Activated CD4-positive, CD25-positive, alpha-beta regulatory T cell treated with anti-CD3 and anti-CD28 coated beads, Interleukin-2, amount 50 U/mL, for 16 hours (primary cell): ENCODE measurements at places on chromosomes 7 and 10.

- no peak for DNase-seq
These were observed 47.4 kb downstream of the CUL2 start for GRCh38 chr10:35042783-35043182.

GRCh38 chr7:117412390-117412789 is 14.9 kb downstream of the ASZ1 start:
- no peak for DNase-seq

GRCh38 chr7:121529003-121529402 is 132.9 kb upstream of the FAM3C start:
- no peak for DNase-seq

DNA sequence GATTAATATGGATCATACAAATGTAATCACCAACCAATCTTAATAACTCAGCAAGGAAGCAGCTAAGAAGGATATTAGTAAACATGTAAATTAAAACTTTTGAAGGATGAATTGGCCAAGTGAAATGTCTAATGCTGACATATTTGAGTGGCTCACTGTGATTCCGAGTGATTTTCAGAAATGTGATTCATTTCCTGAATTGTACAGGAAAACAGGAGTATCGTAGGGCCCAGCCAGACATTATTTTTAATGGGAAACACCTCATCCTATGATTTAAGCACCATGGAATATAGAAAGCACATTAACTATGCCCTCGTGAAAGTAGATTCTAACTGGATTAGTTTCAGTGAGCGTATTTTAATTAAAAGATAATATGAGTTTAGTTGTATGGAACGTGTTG is 82.3 kb downstream of the LHFPL3 start:
- no peak for DNase-seq

DNA sequence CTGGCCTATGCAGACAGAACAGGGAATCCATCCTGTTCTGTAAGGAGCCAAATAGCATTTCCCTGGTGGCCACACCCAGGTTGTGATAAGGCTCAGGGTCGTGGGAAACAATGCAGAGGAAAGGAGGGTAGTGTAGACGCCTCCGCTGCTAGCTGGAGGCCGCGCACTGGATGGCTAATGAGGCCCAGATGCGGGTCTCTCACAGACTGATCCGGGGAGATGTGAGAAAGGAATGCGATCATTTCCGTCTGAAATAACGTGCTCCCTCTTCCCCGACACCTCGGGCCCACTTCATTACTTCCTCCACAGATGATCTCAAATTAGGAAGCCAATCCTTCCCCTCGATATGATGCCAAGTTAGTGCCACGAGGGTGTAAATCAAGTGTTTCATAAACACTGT is 203.3 kb downstream of the TAX1BP1 start:
- DNase-seq: no peak

- no peak for DNase-seq
These were observed 374.7 kb upstream of the VWC2 start for GRCh38 chr7:49398746-49399145.

DNA sequence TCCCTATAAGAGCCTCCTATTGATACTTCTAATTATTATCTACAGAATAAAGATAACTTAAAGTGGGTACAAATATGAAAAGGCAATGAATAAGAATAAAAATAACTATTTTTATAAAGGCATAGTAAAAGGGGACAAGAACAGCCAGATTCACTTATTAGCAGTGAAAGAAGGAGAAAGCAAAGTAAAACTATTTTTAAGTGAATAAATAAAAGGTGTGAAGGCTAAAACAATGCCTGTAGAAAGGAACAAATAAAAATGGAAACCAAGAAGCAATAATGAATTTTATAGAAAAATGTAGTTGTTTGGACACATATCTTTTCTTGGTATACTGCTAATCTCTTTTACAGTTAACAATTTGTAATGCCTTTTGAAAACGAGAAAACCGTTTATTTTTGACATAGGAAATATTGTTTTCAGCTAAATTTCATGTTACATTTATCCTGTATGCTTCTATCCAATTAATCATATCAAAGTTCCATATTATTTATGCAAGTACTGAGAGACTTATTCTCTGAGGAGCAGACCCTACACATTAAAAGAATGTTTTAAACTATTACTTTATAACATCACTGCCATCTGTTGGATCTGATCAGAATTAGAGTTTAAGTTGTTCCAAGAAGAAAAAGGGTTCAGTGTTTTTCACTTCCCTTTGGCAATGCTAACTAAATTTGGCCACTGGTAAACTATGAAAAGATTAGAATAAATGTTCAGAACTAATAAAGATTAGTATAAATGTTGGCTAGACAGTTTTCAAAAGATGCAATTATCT is 59.1 kb downstream of the ARMC3 start:
- no peak for DNase-seq
